ENCODE measurements at places on chromosomes 7 and 10.

GRCh38 chr10:60566096-60566495, 176.4 kb upstream of the ANK3 start:
- DNase-seq = no peak

DNA sequence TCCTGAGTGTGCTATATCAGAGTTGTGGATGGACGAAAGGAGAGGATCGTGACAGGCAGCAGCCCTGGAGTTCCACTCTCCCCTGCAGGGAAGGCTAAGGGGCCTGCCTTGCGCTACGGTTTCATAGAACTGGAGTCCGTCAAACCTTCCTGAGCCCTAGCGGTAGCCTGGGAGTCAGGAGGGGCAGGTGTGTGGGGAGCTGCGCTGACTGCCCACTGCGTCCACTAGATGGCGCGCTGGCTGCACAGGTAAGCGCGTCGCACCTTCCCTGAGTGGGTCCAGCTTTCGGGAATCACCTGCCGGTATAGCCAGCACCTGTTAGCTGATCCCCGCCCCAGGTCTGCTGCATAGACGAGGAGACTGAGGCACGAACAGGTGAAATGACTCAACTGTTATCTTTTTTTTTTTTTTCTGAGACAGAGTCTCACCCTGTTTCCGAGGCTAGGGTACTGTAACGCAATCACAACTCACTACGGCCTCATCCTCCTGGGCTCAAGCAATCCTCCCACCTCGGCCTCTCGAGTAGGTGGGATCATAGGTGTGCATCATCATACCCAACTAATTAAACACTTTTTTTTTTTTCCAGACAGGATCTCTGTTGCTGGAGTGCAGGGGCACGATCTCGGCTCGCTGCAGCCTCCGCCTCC, 20.2 kb upstream of the BAIAP2L1 start:
- DNase-seq = no peak

DNA sequence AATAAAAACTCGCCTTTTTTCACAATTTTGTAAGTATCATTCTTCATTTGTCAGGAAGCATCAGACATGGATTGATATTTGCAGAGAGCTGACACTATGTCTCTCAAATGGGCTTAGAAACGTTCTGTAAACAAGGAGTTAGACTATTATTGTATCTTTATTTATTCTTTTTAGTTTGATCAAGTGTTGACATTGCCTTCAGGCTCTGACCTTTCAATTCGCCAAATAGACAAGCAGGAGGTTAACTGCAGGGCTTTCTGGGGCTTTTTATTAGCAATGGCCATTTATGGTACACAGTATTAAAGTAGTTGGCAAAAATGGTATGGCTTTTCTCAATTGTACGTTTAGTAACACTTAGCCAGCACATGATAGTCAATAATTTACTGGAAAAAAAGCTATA, 221.7 kb downstream of the ZWINT start:
- DNase-seq = no peak

- no peak for DNase-seq
Measured at GRCh38 chr10:61359452-61359851, 93.7 kb downstream of the TMEM26 start.

GRCh38 chr10:30583778-30584415, 45.7 kb downstream of the LYZL2 start:
- peak; percentile 72 for DNase-seq

- DNase-seq = no peak
Measured at GRCh38 chr10:59190332-59190731, 13.9 kb downstream of the PHYHIPL start.

DNA sequence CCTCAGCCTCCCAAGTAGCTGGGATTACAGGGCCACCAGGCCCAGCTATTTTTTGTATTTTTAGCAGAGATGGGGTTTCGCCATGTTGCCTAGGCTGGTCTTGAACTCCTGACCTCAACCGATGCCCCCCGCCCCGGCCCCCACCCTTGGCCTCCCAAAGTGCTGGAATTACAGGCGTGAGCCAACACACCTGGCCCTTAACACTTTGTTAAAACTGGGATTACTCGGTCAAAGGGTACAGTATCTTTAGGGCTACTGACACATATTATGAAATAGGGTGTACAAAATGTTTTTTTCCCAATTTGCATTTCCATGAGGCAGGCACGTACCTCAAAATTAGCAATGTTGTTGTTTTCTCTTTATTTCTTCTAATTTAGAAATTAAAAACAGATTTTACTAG, 11.5 kb downstream of the NUDT5 start:
- no peak for DNase-seq

DNA sequence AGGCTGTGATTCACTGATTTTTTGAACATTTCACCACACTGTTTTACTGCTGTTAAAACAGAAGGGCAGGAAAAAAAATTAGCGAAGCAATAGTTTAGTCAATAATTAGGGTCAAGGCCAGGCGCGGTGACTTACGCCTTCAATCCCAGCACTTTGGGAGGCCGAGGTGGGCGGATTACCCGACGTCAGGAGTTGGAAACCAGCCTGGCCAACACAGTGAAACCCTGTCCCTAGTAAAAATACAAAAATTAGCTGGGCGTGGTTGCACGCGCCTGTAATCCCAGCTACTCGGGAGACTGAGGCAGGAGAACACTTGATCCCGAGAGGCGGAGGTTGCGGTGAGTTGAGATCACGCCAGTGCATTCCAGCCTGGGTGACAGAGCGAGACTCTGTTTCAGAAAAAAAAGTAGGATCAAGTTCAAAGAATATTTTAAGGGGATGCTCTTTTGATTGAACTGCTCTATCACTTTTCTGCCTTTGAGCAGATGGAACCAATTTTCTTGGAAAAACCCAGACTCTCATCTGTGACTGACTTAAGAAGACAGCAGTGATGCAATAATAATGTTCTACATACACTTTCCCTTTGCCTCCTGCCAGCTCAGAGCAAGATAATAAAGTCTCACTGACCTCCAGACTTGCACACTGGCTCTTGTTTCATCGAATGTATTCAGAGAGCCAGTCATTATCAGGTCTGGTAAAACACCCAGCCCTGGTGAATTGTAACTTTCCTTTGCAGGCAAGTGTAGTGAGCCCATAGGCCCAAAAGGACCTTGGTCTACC, 1.6 kb upstream of the PPA1 start:
- peak; percentile 32 for DNase-seq

GRCh38 chr10:130362308-130362761, 226.1 kb downstream of the GLRX3 start:
- DNase-seq = no peak

DNA sequence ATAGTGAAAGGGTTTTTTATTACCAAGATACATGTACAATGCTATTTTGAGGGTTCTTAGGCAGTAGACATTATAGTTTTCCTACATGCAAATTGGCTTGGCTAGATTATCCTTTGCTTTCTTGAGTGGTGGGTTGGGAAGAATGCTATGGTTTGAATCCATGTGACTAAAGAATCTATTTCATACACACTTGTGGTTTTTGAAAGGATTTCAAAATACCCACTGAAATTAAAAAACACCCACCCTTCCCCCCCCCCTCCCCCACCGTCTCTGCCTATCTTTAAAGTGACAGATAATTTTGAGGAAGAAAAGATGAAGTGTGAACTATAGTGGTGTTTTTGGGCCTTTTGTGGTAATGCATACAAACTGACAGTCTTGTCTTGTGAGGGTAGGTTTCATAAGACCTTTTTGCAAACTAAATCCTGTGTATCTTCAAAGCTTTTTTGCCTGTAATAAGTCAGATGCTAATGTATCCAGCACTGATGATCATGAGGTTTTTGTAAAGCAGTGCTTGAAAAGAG, 90.9 kb downstream of the TPST1 start:
- no peak for DNase-seq

DNA sequence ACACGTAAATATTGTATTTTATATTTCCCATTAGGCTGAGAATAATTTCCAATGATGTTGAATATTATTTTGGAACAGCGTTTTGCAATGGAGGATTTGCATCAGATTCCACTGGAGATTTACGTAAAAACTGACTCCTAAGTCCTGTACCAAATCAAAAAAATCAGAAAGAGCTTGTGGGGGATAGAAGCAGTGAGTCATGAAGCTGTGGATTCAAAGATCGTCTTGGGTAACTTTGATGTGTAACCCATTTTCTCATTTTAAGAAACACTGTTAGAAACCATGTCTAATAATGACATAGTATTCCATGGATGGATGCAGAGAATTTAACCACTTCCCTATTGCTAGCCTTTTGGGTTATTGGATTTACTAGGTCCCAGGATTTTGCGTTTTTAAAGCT, 158.6 kb downstream of the INHBA start:
- no peak for DNase-seq

DNA sequence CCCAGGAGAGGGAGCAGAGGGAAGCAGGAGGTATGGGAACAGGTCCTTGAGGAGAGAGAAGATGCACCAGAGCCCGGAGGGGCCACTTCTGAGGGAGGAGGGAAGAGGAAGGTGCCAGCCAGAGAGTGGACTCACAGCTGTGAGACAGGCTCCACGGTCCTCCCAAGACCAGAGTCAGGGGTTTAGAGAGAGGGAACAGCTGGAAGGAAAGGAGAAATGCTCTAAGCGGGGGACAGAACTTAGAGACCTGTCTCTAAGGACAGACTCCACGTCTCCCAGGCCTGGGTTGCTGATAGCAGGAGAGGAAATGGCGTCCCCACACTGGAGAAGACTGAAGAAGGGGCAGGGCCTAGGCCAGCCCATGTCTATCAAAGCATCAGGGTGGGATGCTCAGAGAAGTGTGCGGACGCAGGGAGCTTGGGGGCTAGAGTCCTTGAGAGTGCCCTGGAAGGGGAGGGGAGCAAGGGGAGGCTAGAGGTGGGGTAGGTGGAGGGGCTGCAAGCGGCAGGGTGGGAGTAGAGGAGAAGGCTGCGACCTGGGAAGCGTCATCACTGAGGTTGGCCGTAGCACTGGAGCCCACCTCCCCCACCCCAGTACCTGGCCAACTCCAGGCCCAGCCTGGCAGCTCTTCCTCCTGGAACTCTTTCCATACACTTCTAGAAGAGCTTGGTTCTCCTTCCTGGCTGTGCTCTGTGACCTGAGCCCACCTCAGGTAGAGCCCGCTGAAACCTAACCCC, 25.6 kb upstream of the GRID1 start:
- no peak for DNase-seq

- no peak for DNase-seq
Measured at GRCh38 chr10:110530131-110530831, 32.6 kb downstream of the DUSP5 start.

Data from forelimb muscle (tissue), 1 donor.